ENCODE measurements at places on chromosomes 2 and 18. TPM values are rescaled to one million over a fixed set of nuclear protein-coding genes. Genes with fewer than 3 reads are reported as not detected.

GRCh38 chr2:54952425-54952824, 97.8 kb downstream of the RTN4 start:
- H3K36me3 ChIP-seq = no peaks in the 10 kb centered on the region
- no peak overlapping the region for H3K27ac ChIP-seq

GRCh38 chr2:39521876-39522517, 84.9 kb upstream of the MAP4K3 start:
- no peaks in the 10 kb centered on the region for H3K27me3 ChIP-seq
- no peak for DNase-seq
- H3K4me3 ChIP-seq = no peak overlapping the region
- peaks cover 55% of the 10 kb centered on the region for H3K4me1 ChIP-seq
- peak overlapping the region; percentile 10 for H3K27ac ChIP-seq

DNA sequence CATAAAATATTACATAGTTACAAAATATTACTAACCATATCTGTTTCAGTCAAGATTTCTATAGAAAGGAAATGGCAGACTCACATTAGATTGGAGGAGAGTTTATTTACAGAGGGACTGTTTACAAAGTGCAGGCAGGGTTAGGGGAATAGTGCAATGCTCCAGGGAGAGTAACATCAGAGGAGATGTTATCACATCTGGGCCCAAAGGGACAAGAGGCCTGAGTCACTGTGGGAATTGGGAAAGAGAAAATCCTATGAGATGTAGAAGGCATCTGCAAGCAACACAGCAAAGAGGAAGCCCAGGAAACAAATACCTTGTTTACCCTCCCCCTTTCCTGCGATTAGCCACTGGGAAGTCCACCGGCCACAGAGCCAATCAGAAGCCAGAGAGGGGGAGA, 227.3 kb upstream of the TANK start:
- no peaks in the 10 kb centered on the region for H3K27me3 ChIP-seq
- H3K4me3 ChIP-seq = no peak overlapping the region
- H3K27ac ChIP-seq = no peak overlapping the region

DNA sequence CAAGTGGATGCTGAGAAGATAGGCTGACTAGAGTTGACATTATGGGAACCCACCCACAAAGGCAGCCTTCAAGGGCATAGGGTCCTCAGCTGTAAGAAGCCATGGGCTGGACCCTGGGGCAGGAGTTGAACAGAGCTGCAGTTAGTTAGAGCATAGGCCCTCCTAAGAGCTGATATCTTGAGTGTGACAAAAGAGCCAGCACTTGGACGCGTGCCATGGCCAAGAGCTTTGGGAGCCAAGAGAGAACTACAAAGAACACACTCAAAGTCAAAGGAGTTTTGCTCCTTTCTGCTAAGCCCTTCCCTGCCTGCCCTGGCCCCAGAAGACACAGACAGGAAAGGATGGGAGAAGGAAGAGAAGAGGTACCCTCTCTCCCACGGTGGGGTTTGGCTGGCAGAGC, 29.9 kb upstream of the AGAP1 start:
- no peak for DNase-seq
- peaks cover 7% of the 10 kb centered on the region for H3K4me1 ChIP-seq
- no peaks in the 10 kb centered on the region for H3K36me3 ChIP-seq
- peaks cover 8% of the 10 kb centered on the region for H3K27me3 ChIP-seq

GRCh38 chr2:68857855-68858456, 13.2 kb downstream of the BMP10 start:
- peaks cover 29% of the 10 kb centered on the region for H3K27me3 ChIP-seq
- H3K4me1 ChIP-seq = no peaks in the 10 kb centered on the region
- no peak overlapping the region for H3K4me3 ChIP-seq
- H3K27ac ChIP-seq = no peak overlapping the region
- DNase-seq = no peak

DNA sequence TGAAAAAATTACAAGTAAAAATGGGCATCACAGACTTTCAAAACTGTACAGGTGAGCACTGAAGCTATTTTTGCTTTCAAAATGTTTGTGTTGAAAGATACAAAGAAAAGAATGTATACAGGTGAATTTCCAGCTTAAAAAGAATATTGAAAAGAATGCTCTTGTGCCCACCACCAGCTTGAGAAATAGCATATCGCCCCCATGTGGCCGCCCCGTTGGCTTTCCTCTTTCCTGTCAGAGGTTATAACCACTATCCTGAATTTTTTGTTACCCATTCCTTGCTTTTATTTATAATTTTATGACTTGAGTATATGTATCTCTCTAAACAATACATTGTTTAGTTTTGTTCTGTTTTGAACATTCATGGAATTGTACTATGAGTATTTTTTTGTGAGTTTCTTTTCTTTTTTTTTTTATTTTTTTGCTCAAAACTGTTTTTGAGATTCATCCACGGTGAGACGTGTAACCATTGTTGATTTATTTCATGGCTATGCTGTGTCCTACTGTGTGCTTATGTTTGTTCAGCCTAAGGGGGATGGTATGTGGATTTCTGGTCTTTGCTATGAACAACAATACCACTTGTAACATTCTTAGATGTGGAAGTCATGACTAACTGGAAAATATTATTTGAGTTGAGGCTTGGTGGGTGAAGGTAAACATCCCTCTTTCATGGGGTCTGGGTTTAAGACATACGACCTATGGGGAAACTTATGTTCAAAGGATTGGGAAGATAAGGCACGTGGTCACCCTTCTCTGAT, 11.6 kb downstream of the TRPM8 start:
- H3K36me3 ChIP-seq = no peaks in the 10 kb centered on the region
- H3K27me3 ChIP-seq = peaks cover 45% of the 10 kb centered on the region
- peaks cover 10% of the 10 kb centered on the region for H3K4me1 ChIP-seq
- no peak overlapping the region for H3K27ac ChIP-seq
- no peak overlapping the region for H3K4me3 ChIP-seq

GRCh38 chr2:175107146-175107545, 60.9 kb downstream of the ATF2 start:
- H3K4me1 ChIP-seq = peaks cover 17% of the 10 kb centered on the region
- no peaks in the 10 kb centered on the region for H3K27me3 ChIP-seq
- H3K4me3 ChIP-seq = no peak overlapping the region
- DNase-seq = no peak

DNA sequence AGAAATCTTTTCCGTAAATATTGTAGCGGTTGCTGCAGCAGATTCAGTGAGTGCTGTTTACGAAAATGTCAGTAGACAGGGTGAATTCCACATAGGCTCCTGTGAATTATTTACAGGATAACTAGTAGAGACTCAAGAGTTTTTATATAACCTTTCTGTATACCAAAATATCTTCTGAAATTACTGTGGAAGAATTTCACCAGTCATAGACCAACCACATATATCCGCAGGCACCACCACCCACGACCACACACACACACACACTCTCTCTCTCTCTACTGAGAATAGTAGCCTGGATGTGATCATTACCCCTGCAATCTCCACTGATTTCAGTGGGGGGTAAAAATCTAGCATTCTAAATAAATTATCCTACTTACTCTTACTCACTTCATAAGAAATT, 341.8 kb downstream of the RBM43 start:
- no peak for DNase-seq
- no peak overlapping the region for H3K27ac ChIP-seq
- no peaks in the 10 kb centered on the region for H3K27me3 ChIP-seq
- H3K36me3 ChIP-seq = no peaks in the 10 kb centered on the region
- H3K4me1 ChIP-seq = peaks cover 13% of the 10 kb centered on the region

DNA sequence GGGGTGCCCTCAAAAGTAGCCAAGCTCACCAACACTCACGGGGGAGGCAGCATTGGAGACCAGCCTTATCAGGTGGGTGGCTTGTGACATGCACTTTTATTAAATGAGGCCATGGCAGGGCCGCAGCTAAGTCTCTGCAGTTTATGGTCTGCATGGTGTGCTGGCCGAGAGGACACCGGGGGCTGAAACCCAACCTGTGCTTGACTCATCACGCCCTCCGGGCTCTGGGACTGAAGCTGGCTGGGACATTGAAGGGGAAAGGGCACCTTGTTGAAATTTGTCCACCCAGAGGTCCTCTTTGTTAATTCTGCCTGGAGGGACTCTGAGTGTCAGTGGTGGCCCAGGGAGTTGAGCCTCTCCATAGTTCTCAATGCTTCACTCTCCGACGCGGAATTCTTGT, 17.7 kb upstream of the NTSR2 start:
- peak overlapping the region; percentile 45 for H3K27ac ChIP-seq
- no peak overlapping the region for H3K4me3 ChIP-seq
- H3K36me3 ChIP-seq = peaks cover 2% of the 10 kb centered on the region
- peaks cover 22% of the 10 kb centered on the region for H3K27me3 ChIP-seq
- H3K4me1 ChIP-seq = peaks cover 17% of the 10 kb centered on the region

DNA sequence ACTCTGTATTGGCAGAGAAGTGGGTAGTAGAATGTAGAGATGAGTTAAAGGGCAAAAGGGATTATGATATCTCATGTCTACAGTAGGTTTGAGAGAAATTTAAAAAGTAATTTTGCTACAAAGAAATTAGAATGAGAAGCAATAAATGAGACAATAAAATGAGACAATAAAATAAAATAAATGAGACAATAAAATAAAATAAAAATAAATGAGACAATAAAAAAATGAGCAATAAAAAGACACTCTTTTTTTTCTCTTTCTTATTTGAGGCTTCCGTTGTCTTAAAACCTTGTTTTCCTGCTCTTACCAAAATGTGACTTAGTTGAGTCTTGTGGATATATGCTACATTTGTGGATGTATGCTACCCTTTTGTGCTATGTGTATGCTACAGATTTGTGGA, 615.4 kb upstream of the PKDCC start:
- H3K27me3 ChIP-seq = peaks cover 8% of the 10 kb centered on the region
- no peak overlapping the region for H3K27ac ChIP-seq
- no peaks in the 10 kb centered on the region for H3K36me3 ChIP-seq
- no peaks in the 10 kb centered on the region for H3K4me1 ChIP-seq
- no peak overlapping the region for H3K4me3 ChIP-seq

DNA sequence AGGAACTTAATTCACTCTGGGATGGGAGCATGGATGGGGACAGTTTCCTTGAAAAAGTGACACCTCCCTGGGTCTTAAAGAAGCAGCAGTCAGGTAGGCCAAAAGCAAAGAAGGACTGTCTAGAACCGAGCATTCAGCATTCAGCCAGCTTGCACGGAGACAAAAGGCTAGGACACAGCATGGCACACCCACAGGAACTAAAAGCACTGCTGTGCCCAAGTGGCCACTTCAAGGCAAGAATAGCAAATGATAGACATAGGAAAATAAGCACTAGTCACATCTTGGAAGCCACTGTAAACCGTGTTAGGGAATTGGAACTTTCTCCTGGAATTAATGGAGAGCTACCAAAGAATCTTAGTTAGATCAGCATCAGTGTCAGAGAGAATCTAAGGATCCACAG, 47.0 kb downstream of the LRP2 start:
- peaks cover 1% of the 10 kb centered on the region for H3K36me3 ChIP-seq
- H3K4me1 ChIP-seq = no peaks in the 10 kb centered on the region
- H3K27me3 ChIP-seq = peaks cover 22% of the 10 kb centered on the region

DNA sequence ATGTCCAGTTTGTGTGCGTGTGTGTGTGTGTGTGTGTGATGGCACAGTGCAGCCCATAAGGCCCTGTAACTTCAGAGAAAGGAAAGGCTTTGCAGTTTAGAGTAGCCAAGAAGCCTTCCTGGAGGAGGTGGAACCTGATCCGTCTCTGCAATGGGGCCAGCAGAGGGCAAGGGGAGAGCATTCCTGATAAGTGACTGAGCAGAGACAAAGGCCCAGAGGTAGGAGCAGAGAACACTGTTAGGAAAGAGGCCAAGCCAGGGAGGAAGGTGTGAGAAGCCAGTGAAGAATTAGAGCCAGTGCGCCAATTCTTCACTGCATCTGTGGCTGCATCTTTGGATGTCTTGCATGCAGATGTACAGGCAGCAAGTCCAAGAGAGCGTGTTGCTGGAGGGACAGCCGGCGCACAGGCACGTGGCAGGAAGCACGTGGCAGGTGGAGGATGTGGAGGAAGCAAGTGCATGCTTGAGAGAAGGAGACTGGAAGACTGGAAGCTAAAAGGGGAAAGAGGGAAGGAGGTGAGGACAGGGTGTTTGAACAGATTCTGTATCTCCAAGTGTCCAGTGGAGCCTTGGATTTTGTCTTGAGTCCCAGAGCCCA, 196.3 kb downstream of the CTIF start:
- H3K4me1 ChIP-seq = peaks cover 69% of the 10 kb centered on the region
- H3K36me3 ChIP-seq = peaks cover 12% of the 10 kb centered on the region
- no peak for DNase-seq
- no peak overlapping the region for H3K4me3 ChIP-seq

DNA sequence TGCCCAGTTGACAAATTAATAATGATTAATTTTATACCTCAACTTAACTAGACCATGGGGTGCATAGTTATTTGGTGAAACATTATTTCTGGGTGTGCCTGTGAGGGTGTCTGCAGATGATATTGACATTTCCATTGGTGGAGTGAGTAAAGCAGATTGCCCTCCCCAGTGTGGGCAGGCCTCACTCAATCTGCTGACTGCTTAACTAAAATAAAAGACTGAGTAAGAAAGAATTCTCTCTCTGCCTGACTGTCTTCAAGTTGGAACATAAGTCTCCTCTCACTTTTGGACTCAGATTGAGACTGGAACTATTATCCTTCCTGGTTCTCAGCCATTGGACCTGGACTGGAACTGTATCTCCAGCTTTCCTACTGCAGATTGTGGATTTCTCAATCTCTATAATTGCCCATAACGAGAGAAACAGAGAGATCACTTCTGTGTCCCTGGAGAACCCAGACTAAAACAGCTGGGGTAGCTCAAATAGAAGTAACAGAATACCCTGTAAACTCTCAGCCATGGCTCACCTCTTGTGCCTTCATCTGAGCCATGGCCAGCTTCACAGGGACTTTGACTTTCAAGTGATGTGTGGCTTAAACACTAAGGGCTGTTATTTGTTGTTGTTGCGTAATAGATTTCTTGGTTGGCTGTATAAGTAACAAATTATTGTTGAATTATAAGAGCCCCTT, 575.3 kb upstream of the RAB6C start:
- H3K27ac ChIP-seq = no peak overlapping the region
- DNase-seq = no peak
- H3K27me3 ChIP-seq = peaks cover 3% of the 10 kb centered on the region
- H3K4me1 ChIP-seq = no peaks in the 10 kb centered on the region
- H3K36me3 ChIP-seq = no peaks in the 10 kb centered on the region
- H3K4me3 ChIP-seq = no peak overlapping the region

DNA sequence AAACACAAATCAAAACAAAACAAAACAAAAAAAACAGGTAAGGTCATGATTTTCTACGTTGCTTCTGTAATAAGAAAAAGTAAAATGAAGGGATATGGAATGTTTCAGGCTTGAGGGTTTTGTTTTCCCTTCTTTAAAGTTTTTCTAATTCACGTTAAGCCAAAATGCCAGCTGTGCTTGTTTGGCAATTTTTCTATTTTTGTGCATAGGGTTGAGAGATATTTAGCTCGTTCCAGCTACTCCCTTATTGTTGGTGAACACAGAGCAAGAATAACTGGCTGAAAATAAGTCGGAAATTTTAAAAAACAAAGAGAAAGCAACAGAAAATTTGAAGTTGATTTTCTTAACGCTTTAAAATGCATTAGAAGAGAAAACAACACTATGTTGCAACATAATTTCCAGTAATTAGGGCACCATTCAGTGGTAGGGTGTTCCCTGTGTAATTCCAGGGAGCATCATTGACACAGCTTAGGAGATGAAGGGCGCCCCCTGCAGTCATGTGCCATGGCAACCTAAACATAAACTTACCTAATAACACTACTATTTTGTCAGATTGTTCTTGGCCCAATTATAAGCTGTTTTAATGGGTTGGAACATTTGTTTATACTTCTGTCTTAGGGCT, 99.5 kb downstream of the DTNA start:
- no peak overlapping the region for H3K27ac ChIP-seq
- no peaks in the 10 kb centered on the region for H3K27me3 ChIP-seq
- H3K36me3 ChIP-seq = no peaks in the 10 kb centered on the region
- no peak for DNase-seq

The MAT2A gene
- 119 TPM for total RNA-seq

The HAT1 gene
- total RNA-seq = 38.1 TPM

The RALB gene
- total RNA-seq = 19.5 TPM
